ENCODE measurements at places on chromosomes 3 and 15.

- no peak for DNase-seq
Observed at GRCh38 chr3:21620511-21621155, 130.4 kb downstream of the ZNF385D start.

DNA sequence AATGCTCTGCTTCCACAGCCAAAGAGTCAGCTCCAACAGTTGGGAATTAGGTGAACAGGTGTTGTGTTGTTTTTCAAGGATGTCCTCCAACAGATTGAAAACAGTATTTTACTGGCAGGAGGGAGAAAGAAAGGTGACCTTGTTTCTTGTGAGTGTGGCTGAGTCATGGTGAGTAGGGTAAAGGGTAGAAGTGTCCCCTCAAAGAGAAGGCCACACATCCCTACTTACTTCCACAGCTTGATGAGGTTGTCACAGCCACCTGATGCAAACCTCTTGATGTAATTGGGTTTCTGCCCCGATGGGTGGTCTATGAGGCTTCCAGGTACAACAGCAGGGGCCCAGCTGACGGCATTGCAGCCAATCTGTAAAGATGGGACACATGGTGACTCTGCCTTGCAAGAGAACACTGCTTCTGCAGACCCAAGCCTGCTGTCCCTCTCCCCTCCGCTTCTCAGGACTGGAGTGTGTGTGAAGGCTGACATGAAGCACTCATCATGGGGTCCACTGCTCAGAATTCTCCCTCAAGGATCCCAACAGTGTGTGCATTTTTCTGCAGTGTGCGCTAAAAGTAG lies 12.7 kb upstream of the GHRL start:
- DNase-seq = no peak

GRCh38 chr3:184480831-184481230 lies 80.8 kb upstream of the EPHB3 start:
- DNase-seq = no peak

GRCh38 chr3:188827103-188827502 lies 344.7 kb upstream of the TPRG1 start:
- DNase-seq = no peak

DNA sequence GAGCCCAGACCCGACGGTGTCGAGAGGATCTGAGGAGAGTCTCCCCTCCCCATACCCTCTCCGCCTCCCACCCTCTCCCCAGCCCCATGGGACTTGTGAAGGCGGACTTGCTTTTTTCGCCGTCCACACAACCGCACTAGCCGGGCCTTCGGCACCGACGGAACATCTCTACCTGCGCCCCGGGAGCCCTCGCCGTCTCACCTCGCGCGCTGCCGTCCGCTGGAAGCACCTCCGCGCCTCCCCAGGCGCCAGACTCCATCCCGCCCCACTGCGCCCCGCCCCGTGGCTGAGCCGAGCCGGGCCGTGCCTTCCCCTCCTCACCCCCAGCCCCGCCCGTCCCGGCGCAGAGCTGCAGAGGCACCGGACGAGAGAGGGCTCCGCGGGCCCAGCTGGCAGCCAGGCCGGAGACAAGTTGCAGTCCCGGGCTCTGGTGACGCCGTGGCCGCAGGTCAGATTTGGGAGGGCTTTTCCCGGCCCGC lies at the start of the genes DUOX1 and DUOXA1:
DUOX1 (plus strand) TSS at position 344 of the 479 bp plus-strand sequence. CDS start 1,973 bp downstream, outside the sequence.
DUOXA1 (minus strand) TSS at position 229 of the 479 bp plus-strand sequence. CDS start 6,865 bp downstream, outside the sequence.
- DNase-seq = peak; percentile 27

DNA sequence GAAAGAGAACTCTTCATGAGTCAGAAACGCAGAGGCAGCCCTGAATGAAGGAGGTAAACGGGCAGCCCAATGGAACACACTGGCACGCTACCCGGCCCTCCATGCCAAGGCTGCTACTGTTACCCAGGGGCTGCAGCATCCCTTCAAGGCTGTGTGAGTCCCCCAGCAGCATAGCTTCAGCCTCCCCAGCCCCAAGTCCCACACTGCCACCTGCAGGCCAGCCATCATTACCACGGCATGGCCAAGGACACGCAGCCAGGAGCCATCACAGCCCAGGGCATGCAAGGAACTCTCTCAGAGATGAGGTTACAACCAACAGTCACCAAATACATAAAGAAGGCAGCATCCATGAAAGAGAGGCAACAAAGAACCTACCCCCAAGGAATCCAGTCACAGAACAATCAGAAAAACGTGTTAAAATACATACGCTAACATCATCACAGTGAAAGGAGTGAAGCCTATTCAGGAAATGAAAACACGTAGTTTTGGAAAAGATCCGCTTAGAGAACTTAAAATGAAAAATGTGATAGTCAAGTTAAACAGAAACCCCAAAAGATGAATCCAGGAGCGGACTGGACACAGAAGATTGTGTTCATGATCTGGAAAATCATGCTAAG lies 22.4 kb downstream of the PLA2G4F start:
- DNase-seq = no peak

DNA sequence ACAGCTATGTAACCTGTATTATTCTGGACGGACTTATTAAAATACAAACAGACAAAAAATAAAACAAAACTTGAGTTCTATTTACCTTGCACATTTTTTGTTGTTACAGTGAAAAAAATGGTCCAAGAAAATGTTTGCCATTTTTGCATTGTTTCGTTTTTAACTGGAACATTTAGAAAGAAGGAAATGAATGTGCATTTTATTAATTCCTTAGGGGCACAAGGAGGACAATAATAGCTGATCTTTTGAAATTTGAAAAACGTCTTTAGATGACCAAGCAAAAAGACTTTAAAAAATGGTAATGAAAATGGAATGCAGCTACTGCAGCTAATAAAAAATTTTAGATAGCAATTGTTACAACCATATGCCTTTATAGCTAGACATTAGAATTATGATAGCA lies 17.1 kb downstream of the LMOD3 start:
- DNase-seq = no peak

DNA sequence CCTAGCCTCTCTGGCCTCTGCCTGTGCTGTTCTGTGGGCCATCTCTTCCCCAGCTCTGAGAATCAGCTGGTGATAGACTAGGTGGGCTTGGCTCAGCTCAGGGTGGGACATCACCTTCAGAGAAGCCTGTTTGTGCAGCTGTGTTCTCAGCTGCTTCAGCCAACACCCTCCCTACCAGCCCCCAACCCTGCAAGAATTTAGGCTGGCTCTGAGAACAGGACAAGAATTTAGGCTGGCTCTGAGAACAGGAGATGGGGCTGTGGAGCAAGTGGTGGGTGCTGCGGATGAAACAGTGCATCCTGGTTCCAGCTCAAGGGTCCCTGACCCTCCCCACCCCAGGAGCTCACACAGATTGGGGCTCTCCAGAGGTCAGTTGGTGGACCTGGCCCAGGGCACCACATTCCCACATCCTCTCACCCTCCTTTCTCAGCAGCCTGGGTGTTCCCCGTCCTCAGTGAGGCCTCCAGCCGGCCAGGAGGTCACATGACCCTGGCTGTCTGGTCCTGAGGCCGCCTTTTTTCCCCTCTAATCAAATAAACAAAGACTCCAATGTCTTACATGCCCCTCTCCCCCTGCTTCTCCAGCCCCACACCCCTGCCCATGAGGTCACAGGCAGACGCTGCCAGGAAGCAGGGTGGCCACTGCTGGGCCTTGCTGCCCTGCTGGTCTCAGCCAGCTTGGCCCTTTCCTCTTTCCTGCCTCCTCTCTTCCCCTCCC lies 14.9 kb downstream of the PLEKHO2 start:
- DNase-seq = no peak

DNA sequence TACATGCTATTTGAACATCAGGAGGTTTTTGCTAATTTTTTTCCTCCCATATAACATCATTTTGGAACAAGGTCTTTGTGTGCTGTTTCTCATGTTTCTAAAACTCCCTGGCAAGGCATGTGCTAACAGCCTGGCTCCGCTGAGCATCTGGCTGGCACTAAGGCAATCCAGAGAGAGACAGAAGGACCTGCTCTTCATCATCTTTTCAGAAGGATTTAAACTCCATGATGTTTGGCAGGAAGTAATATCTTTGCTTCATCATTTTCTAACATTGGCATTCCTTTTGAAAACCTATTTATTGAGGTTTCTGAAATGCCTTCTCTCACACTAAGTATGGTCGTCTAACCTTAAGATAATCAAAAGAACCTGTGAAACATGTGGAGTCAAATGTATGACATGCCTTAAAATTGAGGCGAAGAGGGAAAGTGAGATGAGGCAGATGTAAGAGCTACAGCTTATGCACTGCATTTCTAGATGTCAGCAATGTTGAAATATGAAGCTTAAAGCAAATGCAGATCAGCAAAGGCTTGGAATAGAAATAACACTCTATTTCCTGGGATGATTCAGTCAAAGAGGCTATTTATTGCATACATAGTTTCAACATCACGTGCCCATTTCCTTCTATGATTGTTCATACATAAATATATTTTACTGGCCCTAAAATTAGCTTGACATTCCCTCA lies 592.0 kb downstream of the ZNF385D start:
- DNase-seq = no peak

DNA sequence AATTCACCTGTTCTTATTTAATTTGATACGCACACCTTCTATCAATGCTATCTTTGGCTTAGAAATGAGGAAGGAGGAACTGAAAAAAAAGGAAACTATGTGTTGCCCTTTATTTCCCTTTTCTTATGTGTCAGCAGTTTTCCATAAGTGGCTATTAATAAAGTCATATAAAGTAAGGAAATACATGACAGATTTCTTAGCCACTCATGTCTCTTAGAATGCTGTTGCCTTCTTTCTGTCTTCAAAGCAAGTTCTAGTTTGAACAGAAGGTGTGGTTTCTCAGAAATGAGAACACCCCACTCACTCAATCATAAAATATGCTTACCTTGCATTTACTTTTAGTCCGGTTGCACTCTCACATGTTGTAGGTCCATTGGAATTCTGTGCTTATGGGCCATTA lies 640.5 kb upstream of the GRM7 start:
- DNase-seq = no peak

GRCh38 chr3:24810881-24811280 lies 316.2 kb upstream of the THRB start:
- DNase-seq = no peak

DNA sequence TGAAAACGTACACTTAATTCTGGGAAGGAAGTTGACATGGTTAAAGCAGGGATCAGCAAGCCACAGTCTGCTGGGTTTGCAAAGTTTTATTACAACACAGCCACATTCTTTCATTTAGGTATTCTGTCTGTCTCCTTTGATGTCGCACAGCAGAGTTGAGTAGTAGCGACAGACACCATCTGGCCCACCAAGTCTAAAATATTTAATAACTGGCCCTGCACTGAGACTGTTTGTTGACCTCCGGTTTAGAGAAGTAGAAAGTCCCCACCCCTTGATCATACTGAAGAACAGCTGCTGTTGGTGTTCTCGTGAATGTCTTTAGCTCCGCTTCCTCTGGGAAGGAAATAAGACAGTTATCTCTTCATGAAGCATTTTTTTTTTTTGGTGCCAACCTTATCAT lies 66.2 kb downstream of the MCTP2 start:
- DNase-seq = no peak

GRCh38 chr3:109355625-109356441 lies 18.5 kb upstream of the DPPA4 start:
- DNase-seq = no peak

DNA sequence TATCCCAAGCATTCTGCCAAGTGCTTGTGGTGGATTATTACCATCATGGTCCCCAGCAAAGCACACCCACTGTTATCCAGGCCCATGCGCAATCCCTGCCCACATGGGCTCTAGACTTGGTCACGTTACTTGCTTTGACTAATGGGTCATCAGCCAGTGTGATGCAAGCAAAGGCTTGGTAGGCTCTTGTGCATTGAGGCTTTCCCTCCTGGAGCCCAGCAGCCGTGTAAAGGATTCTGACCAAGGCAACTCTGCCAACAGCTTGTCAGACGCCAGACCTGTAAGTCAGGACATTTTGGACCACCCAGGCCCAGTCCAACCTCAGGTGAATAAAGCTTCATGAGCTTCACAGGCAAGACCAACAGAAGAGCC lies 93.9 kb downstream of the ABHD5 start:
- no peak for DNase-seq

DNA sequence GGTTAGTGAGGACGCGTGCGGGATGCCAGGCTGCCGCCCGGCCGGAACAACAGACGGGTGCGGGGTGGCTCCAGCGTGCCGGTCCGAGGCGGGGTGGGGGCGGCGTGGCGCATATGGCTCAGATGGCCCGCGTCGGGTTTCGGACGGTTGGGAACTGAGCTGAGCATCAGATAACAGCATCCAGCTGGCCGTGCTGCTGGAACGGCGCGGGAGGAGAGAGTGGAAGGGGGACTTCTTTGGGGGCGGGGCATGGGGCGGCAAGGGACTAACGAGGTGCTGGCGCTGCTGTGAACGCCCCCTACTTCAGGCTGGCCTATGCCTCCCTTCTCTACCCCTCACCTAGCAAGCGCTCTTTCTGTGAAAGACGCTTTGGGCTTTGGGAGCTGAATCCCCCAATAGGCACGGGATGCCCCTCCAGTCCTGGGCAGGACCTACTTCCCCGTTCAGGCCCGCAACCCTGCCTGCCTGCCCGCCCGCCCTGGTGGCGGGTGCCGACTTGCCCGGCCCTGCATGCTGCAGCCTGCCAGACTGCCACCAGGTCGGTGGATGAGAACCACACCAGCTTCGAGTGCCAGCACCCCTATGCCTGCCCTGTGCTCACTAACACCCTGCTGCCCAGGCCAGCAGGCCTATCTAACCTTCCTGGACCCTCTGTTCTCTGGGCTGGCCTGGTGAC lies 542 bp downstream of the INKA1 start:
- peak; percentile 20 for DNase-seq
